Fibroblast of skin of back (primary cell): ENCODE measurements at places on chromosomes 3 and 15.
A peak's percentile ranks its signal among the peaks of the same experiment; 100 is the strongest.

DNA sequence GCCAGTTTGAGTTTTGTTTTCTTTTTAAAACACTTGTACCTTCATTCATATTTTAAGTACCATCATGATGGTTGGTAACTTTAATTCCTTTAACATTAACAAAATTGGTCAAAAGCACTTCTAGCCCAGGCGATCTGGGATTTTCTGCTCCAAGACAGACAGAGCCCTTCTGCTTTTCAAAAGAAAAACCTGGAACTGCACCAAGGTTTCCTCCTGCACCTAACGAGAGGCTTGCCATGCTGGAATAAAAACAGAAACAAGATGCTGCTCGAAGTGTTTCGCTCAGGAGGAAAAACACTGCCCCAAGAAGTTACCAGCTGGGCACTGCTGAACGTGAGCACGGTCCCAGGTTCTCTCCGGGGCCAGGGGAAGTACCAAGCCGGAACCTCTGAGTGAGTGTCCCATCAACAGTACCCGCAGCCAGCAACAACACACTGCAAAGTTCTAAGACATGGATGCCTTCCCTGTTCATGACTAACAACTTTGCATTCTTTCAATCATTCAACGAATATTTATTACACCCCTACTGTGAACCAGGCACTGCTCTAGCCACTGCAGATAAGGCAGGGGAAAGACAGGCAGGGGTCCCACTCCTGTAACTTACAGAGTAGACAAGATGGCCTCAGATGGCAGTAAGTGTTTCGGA, 98.8 kb downstream of the XXYLT1 start:
- peak; percentile 74 for DNase-seq

DNA sequence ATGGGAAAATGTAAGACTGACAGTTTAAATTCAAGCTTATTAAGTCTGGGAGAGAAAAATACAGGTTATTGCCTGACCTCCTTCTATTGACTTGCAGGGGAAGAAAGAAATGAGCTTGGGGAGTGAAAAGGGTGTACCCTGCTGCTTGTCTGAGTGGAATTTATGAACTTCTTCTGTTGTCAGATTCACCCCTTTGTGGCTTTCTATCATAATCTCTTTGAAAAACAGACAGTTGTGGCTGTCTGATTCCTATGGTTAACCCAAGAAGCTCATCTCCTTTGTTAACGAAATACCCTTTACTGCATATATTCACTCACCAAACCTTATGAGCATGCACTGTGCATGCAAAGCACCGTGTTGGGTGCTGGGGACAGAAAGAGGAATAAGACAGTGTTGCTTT, 22.5 kb downstream of the GPD1L start:
- DNase-seq: no peak

GRCh38 chr3:5553203-5553602, 365.7 kb downstream of the EDEM1 start:
- DNase-seq: no peak

GRCh38 chr15:39404767-39405181, 176.1 kb upstream of the THBS1 start:
- DNase-seq: peak; percentile 95

DNA sequence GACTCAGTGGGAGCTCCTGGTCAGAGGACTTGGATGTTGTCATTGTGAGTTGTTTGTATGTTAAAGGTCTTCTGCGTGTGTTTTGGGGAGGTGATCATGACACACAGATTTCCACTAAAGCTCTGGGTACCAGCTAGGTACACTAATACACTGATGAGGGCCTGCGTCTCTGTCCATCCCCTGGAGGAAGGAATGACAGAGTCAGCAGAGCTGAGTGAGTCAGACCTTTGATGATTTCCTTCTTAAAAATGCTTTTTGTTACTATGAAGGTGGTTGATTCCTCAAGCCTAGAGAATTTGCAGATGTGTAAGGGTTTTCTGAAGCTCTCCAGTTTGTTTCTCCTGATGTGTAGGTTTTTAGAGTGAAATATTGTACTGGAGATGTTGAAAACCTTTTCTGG, 424.1 kb upstream of the TPM1 start:
- DNase-seq: peak; percentile 91

DNA sequence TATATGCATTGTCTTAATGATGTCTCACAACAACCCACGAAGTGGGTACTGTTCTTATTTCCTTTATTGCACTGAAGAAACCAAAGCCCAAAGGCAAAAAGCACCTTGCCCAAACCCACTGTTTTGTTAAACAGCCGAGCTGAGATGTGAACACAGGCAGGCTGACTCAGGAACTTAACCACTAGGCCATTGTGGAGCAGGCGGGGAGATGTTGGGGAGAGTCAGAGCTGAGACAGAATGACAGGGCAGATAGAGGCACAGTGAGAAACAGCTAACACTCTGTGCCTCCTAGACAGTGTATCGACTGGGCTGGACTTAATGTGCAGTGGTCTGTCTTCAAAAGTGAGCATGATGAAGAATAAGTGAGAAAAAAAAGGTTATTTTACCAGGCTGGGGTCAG, 56.5 kb downstream of the RPLP1 start:
- no peak for DNase-seq

- DNase-seq: no peak
These were observed 388.7 kb downstream of the FOXP1 start for GRCh38 chr3:71194785-71195184.

- no peak for DNase-seq
These were observed 59.8 kb downstream of the CPNE4 start for GRCh38 chr3:131975047-131975446.

DNA sequence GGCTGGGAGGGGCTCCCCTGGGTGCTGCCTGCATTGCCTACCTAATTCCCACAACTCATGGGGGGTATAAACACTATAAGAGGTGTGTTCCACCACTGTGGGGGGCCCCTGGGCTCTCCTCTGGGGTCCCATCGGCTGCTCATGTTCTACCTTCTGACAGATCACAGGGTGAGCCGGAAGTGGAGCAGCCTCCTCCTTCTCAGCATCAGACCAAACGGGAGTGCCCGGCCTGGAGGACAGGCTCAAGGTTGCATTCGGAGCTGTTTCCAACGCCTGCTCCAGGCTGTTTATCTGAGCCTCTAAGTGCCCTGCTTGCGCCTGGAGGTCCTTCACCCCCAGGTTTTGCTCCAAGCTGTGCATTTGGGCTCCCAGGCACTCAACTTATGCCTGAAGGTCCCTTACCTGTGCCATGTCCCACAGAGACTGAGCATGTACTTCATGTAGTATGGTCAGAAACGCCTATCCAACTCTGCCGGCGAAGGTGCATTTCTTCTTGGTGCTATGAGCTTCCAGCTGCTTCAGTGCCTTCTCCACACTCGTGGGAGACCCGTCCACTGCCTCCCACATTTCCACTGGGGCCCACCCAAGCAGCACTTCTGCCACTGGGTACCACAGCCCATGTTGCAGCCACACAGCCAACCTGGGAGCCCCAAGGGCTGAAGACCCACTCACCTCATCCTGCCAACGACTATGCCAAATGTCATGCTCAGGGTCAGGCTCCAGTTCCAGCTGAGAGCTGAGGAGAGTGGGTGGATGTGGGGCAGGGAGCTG, 232.1 kb downstream of the IGSF11 start:
- DNase-seq: no peak

DNA sequence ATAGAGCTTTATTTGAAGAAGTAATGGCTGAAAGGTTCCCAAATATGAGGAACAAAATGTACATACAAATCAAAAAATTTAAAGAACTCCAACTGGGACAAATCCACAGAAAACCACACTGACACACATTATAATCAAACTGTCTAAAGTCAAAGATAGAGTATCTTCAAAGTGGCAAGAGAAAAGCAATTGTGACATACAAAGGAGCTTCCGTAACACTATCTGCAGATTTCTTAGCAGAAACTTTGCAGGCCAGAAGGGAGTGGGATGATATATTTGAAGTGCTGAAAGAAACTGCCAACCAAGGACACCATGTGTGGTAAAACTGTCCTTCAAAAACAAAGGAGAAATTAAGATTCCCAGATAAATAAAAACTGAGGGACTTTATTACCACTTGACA, 91.9 kb downstream of the SENP2 start:
- no peak for DNase-seq

GRCh38 chr3:44419116-44419922, 58.2 kb downstream of the ZNF445 start:
- no peak for DNase-seq

- DNase-seq: peak; percentile 45
These were observed 20.2 kb downstream of the LRIG1 start for GRCh38 chr3:66480666-66481065.

GRCh38 chr3:61875046-61875844, 313.9 kb downstream of the PTPRG start:
- DNase-seq: peak; percentile 44

GRCh38 chr15:89790661-89791060, 14.5 kb downstream of the MESP2 start:
- DNase-seq: no peak

GRCh38 chr3:31624083-31624709, 91.5 kb downstream of the STT3B start:
- no peak for DNase-seq

GRCh38 chr3:143011705-143012104, 10.3 kb downstream of the U2SURP start:
- no peak for DNase-seq

DNA sequence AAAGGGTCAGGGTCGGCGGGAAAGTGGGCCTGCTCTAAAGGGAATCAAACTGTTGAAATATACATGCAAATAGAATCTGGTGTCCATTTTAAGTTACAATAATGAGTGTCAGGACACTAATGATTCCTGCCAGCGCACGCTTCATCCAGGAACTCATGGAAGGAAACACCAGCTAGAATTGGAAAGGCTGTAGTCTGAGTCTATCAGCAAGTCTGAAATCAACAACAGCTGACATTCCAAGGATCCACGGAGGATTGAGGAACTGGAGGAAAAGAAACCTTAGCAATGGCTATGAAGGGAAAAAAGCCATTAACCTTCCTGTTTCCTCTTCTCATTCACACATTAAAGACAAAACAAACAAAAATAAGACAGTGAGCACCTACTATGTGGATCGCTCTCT, 1063.1 kb downstream of the NTRK3 start:
- DNase-seq: no peak

DNA sequence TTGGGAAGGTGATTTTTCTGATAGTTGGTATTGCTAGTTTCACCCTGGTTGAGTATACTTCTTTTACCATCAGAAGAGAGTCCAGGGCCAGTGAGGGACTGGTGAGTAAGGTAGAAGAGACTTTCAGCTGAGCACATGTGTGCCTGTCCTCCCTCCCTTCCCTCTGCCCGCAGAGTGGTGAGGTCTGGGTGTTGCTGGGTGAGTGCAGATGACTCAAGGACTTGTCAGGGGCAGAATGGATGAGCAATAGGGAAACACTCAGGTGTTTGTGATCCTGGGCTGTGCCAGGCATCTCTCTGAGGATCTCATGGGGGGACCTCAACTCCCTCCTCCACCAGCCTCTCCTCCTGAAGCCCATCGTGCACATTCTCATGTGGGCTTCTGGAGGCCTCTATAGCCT, 76.0 kb upstream of the GSK3B start:
- peak; percentile 85 for DNase-seq

GRCh38 chr3:46667061-46667621, 26.3 kb downstream of the ALS2CL start:
- DNase-seq: no peak

DNA sequence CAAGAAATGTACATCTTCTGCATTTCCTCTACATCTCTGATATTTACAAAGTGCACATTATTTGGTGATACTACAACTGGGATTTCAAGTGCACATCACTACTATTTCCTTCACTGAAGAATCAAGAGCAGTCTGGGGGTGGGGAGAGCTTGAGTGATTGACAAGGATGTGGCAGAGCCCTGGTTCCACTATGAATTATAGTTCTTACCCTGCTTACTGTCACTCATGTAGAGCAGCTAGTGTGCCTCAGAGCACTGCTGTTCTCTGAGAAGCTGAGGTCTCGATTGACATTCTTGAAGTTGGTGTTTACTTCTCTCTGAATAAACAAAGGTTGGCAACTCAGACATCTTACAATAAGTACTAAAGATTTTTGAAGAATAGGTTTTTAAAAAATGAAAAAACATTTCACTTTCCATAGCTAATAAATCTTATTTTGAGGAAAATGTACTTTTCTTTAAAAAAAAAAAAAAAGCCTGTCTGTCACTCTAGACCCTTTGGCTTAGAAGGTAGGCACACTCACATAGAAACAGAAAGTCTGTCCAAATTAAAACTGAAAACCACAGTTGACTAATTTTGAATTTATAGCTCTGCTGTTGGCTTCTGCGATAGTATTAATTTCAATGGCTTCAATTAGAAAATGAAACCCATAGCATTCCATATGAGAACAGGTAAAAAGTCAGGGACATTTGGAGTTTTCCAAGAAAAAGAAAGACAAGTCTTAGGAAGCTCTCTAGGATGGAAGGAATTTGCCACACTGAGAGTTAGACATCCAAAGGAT, 5.6 kb downstream of the GREM1 start:
- DNase-seq: no peak

- DNase-seq: peak; percentile 83
These were observed 500.4 kb downstream of the SHQ1 start for GRCh38 chr3:72347819-72348319.

GRCh38 chr3:40309925-40310695, 603 bp downstream of the EIF1B start:
- peak; percentile 48 for DNase-seq

DNA sequence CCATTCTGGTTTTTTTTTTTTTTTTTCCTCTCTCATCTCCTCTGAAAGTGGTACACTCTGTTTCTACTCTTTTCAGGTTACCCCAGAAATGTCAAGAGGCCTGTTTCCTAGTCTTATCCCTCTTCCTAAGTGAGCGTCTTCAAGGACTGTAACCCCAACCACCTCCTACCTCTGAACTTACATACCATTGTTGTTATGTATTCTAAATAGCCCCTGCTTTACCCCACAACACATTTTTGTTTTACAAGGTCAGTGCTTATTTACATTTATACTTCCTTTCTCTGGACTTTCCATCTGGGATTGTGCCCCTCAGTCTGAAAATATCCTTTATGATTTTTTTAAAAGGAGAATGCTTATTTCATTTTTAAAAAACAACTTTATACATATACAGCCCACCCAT, 38.8 kb downstream of the PTH1R start:
- no peak for DNase-seq

- DNase-seq: peak; percentile 3
These were observed 445.1 kb upstream of the RBMS3 start for GRCh38 chr3:28835751-28836150.

- DNase-seq: no peak
These were observed 2.1 kb upstream of the DLEC1 start for GRCh38 chr3:38036906-38037305.

GRCh38 chr15:72925661-72926060, 126.6 kb upstream of the NEO1 start:
- peak; percentile 41 for DNase-seq

DNA sequence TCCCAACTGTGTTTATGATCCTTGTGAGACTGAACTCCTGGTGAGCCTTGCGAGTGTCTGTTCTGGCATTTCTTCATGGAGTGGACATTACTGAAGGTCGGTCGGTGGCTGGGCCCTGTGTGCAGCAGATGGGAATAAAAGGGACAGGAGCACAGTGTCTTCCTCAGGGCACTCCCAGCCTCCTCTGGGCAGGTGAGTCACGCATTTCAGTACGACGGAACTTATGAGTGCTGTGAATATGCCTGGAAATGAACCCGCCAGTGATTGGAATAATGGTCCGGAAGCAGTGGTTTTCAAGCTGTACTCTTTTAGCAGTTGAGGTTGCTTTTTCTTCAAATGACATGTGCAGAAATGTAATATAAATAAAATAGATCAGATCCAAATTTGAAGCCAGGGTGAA, 55.1 kb downstream of the LARS2 start:
- no peak for DNase-seq

GRCh38 chr3:33372218-33373081, 67.8 kb downstream of the UBP1 start:
- peak; percentile 79 for DNase-seq
